ENCODE measurements at places on chromosomes 6 and 20. TPM values are rescaled to one million over a fixed set of nuclear protein-coding genes. Genes with fewer than 3 reads are reported as not detected.

NPBWR2 gene
- total RNA-seq, result not detected

PRR18 gene
- total RNA-seq, result 0.18 TPM

CHRNA4 gene
- total RNA-seq, result not detected

DNA sequence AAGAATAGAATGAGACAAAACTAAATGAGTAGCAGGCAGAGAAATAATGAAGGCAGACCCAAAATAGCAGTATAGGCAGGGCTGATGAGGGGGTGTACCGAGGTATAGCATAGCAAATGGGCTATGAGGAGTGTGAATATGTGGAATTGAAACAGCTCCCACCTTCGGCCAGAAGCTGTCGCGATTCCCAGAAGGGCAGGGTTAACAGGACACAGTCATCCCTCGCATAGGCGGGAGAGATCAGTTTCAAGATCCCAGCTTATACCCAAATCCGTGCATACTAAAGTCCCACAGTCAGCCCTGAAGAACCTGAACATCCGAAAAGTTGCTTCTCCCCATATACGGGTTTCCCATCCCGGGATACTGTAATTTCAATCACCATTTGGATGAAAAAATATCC is 82.7 kb downstream of the PTPRK start:
- no peak overlapping the region for H3K27ac ChIP-seq
- H3K4me3 ChIP-seq, result no peak overlapping the region
- H3K36me3 ChIP-seq, result no peaks in the 10 kb centered on the region
- no peak for DNase-seq

DNA sequence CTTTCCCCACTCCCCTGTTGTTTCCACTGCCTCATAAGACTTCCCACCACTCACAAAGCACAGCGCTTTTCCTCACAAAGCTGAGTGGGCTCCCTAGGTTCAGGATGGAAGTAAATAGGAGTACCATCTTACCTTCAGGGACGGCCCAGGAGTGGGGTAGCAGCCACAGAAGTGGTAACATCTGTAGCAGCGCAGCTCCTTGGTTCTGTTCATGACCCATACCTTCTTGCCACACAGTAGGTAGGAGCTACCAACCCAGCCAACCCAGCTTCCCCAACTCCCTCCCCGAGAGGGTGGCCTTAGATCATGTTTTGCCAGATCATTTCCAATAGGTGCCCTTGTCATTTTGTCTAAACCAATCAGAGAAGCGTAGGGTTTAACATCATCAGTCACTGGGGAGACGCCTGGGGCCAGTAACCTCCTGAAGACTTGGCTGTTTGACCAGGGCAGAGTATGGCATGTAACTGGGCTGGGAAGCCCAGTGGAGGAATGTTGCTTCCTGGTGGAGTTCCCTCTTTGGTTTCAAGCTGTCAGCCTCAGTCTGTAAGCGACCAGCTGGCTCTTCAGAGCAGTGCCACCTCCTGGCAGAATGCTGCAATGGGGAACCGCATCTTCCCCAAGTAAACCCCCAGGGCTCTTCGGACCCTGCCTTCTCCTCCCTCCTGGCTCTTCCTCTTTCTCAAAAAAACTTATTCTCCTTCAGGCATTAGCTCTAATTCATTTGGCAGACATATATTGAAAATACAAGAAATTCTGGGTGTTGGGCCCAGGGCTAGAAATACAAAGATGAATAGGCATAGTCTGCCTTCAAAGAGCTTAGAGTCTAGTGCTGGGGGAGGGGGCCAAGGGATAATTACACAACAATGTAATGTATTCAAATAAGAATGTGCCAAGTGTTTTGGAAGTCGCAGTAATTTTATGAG is at the start of gene HLA-DMA:
HLA-DMA (minus strand) TSS at position 281 of the 923 bp plus-strand sequence; CDS start at position 220, 61 bp downstream.
- peak within 1 kb of the TSS; percentile 71 for H3K27ac ChIP-seq
- H3K27me3 ChIP-seq, result no peaks in the 10 kb centered on the region
- DNase-seq, result peak; percentile 95
- H3K36me3 ChIP-seq, result peaks cover 17% of the 10 kb centered on the region
- peak within 1 kb of the TSS; percentile 46 for H3K4me3 ChIP-seq

DNA sequence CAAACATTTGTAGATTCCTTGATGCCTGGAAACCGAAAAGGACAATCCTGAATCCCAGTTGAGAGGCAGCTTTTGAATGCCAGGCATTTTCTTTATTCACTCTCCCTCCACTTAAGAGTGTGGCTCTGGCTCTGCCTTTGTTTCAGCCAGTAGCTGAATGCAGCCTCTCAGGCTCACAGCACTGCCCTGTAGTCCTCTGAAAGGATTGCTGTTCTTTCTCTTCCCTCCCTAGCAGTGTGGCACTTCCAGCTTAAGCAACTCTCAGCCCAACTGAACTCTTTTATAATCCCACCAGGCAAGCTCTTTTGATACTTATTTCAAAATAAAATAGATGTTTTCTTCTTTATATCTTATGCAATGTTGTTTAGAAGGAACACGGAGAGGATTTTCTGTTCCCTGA is 415.6 kb downstream of the GJA1 start:
- no peak overlapping the region for H3K4me3 ChIP-seq
- H3K4me1 ChIP-seq, result no peaks in the 10 kb centered on the region
- H3K27ac ChIP-seq, result no peak overlapping the region
- H3K27me3 ChIP-seq, result no peaks in the 10 kb centered on the region
- no peaks in the 10 kb centered on the region for H3K36me3 ChIP-seq

DNA sequence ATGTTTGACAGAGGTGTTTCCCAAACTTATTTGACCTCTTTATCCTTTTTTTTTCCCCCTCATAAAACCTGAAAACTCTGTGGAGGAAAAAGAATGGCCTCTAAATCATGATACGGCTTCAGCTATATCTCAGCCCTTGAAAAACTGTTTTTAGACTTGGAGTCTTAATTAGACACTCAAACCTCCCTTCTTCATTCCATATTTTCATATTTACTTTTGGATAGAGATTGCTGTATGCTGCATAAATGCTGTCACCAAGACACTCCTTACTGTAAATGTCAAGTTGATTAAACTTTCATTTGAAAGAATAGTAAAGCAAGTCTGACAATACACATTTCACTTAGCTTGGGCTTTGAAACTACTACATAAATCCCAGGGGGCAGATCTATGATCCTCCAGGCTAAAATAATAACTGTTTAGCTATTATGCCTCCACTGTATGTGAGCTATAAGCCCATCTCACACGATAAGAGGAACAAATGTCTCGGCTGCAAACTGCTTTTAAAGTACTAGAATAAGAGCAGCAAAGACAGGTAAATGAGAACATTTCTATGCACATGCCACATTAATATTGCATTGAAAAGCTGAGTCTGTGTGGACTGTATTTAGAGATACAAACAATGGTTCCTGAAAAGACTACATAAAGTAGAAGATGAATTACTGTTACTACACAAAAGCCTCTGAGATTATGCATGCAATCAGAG is 141.3 kb upstream of the HMGN3 start:
- H3K4me3 ChIP-seq, result no peak overlapping the region
- H3K27ac ChIP-seq, result no peak overlapping the region
- DNase-seq, result no peak

DNA sequence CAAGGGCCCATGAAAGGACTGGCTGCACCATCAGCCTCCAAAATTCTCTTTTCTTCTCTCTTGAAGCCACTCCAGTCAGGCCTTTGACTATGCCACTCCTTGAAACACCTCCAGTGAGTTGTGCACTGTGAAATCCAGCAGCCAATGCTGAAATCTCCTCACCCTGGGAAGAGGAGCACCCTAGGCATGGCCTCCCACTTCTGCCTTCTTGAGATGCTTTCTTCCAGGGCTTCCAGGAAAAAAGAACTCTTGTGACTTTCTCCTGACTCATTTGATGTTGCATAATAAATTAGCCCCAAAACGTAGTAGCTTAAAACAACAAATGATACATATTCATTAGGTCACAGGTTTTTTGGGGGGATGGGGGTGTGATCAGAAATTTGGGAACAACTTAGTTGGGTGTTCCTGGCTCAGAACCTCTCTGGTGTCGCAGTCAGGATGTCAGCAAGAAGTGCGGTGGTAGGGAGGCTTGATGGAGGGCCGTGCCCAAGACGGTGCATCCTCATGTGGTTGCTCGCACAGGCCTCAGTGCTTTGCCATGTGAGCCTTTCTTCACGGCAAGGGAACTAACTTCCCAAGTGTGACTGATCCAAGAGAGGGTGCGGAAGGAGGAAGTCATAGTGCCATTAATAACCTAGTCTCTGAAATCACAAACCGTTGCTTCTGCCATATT is 12.1 kb downstream of the NCR2 start:
- no peaks in the 10 kb centered on the region for H3K4me1 ChIP-seq
- no peak overlapping the region for H3K4me3 ChIP-seq
- no peaks in the 10 kb centered on the region for H3K36me3 ChIP-seq
- H3K27me3 ChIP-seq, result no peaks in the 10 kb centered on the region

- H3K4me3 ChIP-seq, result no peak overlapping the region
- H3K4me1 ChIP-seq, result no peaks in the 10 kb centered on the region
- H3K27ac ChIP-seq, result peak overlapping the region; percentile 60
- no peak for DNase-seq
- no peaks in the 10 kb centered on the region for H3K36me3 ChIP-seq
These were observed 249.2 kb upstream of the PMEPA1 start for GRCh38 chr20:57959018-57959417.

- peak; percentile 67 for DNase-seq
- H3K27ac ChIP-seq, result no peak overlapping the region
- no peaks in the 10 kb centered on the region for H3K36me3 ChIP-seq
- H3K4me3 ChIP-seq, result no peak overlapping the region
- H3K27me3 ChIP-seq, result no peaks in the 10 kb centered on the region
- no peaks in the 10 kb centered on the region for H3K4me1 ChIP-seq
These were observed 18.5 kb upstream of the C6orf141 start for GRCh38 chr6:49531774-49532569.

- no peak overlapping the region for H3K27ac ChIP-seq
- H3K4me3 ChIP-seq, result no peak overlapping the region
These were observed 55.5 kb upstream of the EEF1E1 start for GRCh38 chr6:8157839-8158238.

- no peak overlapping the region for H3K27ac ChIP-seq
- H3K4me3 ChIP-seq, result no peak overlapping the region
- no peaks in the 10 kb centered on the region for H3K36me3 ChIP-seq
- H3K4me1 ChIP-seq, result peaks cover 22% of the 10 kb centered on the region
These were observed 1.9 kb upstream of the SFT2D1 start for GRCh38 chr6:166344240-166344639.

GRCh38 chr6:157514659-157515496 is 133.9 kb downstream of the ZDHHC14 start:
- no peak overlapping the region for H3K27ac ChIP-seq
- H3K27me3 ChIP-seq, result no peaks in the 10 kb centered on the region
- DNase-seq, result peak; percentile 52
- peaks cover 5% of the 10 kb centered on the region for H3K4me1 ChIP-seq
- no peaks in the 10 kb centered on the region for H3K36me3 ChIP-seq

GRCh38 chr6:80742481-80742880 is 636.0 kb downstream of the BCKDHB start:
- H3K4me1 ChIP-seq, result no peaks in the 10 kb centered on the region
- H3K27me3 ChIP-seq, result no peaks in the 10 kb centered on the region
- no peaks in the 10 kb centered on the region for H3K36me3 ChIP-seq
- H3K27ac ChIP-seq, result no peak overlapping the region
- no peak overlapping the region for H3K4me3 ChIP-seq
